ENCODE measurements at places on chromosomes 12 and 14.

DNA sequence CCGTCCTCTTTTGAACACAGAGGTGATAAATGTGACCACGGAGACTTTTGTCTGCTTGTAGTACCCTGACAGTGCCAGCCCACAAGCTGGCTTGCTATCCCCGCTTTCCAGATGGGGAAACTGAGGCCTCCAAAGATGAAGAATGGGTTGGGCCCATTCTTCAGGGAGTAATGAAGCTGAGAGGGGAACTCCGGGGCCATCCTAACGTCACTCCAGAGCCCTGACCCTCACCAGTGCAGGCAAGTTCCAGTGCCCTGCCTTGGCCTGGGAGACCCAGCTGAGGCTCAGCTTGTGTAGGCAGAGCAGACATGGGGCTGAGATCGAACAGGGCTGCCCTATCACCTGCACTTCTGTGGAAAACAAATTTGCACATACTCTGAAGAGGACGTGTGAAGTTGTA is 277.1 kb downstream of the DPF3 start:
- DNase-seq = no peak

DNA sequence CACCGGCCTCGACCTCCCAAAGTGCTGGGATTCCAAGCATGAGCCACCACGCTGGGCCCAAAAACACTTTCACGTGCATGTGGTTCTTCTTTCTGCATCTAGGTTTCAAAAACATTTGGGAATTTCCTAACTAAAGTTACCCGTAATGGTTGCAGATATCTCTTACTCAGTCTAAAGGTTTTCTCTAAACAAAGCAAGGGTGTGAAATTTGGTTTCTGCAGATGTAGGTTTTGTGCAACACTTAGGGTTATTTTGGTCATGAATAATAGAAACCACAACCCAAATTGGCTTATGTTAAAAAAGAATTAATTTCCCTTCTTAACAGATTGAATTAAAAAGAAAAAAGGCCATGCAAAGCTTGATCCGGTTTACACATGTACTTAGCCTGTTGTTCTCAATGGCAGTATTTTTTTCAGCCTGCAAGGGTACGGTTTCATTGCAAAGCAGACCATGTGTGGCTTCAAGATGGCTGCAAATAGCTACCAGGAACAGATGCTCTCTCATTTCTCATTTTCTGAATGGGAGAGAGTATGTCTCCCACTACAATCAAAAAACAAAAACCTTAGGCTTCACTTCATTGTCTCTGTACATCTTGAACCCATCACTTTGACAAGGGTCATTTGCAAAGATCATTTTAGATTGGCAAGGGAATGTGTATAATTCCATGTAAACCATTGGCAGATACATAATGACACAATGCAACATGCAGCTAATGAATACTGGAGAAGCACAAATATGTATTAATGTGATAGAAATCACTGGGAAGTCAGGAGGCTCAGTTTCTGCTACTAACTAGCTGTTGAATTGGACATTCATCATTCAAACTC is 491.2 kb upstream of the FLRT2 start:
- no peak for DNase-seq

- no peak for DNase-seq
Observed at GRCh38 chr12:104506676-104507401, 50.1 kb downstream of the CHST11 start.

- no peak for DNase-seq
Observed at GRCh38 chr14:104246401-104247335, 108.3 kb downstream of the KIF26A start.

DNA sequence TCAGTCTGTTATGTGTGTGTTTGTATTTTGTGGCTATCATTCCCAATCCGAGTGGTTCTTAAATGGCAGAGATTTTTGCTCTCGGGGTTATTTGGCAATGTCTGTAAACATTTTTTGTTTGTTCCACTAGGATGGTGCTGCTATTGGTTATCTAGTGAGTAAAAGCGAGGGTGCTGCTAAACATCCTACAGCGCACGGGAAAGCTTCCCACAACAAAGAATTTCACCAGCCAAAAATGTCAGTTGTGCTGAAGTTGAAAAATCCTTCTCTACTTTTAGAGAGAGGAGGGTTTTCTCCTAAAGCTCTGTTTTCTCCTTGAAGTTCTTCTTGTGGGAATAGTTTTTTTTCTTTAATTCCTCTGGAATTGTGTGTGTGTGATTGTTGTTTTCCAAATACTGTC is 2.4 kb downstream of the EXD2 start:
- DNase-seq = no peak

DNA sequence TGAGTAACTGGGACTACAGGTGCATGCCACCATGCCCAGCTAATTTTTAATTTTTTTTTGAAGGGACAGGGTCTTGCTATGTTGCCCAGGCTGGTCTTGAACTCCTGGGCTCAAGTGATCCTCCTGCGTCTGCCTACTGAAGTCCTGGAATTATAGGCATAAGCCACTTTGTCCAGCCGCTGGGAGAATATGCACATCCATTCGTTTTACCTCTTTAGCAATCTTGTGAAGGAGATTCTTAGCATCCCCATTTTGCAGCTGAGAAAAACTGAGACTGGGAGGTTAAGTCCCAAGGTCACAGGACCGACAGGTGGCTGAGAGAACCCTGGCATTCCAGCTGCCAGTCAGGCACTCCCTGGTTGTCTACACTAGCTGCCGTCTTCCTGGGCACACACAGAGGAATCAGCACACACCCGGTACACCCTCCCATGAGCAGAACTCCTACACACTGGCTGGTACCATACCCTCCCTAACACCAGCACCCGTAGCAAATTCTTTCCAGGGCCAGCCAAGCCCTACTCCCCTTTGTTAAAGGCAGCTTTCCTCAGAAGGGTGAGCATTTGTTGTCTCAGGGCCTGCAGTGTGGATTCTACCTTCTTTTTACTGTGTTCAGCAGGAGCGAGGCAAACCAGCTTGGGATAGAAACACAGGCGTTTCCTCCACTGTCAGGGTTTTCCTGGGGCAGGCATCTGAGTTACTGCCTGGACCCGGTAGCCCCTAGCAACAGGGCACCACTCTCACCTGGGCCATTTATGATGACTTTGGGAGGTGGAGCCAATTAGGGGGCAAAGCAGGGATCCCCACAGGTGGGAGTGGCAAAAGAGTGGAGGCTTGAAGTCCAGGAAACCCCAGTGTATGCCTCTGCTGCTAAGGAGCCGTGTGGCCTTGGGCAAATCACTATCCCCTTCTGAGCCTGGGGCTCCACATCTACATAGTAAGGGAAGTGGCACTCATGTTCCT is 70.2 kb downstream of the IRF2BPL start:
- DNase-seq = no peak

- no peak for DNase-seq
Observed at GRCh38 chr12:15423629-15424028, 101.3 kb downstream of the PTPRO start.

DNA sequence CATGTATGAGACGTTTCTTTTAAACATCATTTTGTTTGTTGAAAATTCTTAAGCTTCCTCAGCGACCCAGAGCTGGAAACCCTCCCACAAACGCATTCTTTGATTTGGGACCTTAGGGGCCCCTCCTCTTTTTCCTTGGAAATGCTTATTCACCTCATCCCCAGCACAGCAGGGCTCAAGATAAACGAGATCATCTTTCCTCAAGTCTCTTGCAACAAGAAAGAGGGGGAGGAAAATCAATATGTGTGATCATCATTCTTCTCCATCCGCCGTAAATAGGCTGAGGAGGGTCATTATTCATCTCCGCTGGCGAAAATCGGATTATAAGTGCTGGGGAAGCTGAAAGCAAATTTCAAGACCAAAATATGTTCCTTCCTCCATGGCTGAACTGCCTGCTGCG is 1415.2 kb downstream of the AACS start:
- no peak for DNase-seq

- DNase-seq = no peak
Observed at GRCh38 chr12:124777399-124778372, 86.0 kb downstream of the SCARB1 start.

DNA sequence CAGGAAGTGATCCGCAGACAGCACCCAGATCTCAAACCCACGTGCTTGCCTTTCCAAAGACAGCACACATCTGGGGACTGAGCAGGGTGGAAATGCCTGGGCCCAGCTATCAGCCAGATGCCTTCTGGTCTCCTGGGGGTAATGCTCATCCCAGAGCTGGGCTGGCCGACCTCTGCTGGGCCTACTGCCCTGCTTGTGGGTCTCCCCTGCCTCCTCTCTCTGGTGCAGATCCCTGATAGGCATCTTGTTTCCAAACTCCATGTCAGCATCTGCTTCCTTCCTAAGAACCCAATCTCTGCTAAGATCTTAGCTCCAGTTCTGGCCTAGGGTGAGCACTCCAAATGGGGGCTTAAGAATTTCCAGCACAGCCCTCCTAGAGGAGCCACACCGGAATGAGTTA is 1043.0 kb downstream of the VRK1 start:
- DNase-seq = no peak

- DNase-seq = no peak
Observed at GRCh38 chr14:78143489-78144145, 26.6 kb upstream of the NRXN3 start.

- no peak for DNase-seq
Observed at GRCh38 chr12:132249689-132250478, 79.5 kb downstream of the GALNT9 start.

DNA sequence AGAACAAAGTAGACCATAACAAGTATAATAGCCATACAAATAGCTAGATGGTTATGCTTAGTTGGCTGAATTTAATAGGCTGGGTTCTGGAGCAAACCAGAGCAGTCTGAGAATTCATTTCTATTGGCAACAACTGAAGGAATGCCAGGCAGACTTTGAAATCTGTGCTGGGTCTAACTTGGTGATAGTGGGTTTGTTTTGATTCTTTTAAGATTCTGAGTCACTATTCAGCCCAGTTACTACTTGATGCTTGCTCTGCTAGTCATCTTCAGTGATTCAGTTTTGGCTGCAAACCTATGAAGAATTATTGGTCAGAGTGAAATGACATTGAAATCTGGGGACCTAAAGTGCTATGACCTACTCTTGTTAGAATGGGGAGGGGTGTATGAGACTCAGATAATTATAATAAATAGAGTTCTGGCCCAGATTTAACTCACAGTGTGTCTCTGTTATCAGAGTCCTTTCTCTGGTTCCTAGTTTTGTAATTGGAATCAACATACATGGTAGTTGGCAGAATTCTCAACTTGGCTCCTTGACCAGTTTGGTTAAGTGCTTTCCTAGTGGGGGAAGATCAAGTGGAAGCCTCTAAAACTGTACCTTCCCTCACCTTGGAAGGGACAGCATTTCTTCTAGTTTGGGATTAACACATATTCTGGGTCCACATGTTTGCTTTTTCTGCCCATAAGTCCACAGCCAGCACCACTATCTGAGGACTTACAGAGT is 43.5 kb downstream of the MNAT1 start:
- DNase-seq = no peak

DNA sequence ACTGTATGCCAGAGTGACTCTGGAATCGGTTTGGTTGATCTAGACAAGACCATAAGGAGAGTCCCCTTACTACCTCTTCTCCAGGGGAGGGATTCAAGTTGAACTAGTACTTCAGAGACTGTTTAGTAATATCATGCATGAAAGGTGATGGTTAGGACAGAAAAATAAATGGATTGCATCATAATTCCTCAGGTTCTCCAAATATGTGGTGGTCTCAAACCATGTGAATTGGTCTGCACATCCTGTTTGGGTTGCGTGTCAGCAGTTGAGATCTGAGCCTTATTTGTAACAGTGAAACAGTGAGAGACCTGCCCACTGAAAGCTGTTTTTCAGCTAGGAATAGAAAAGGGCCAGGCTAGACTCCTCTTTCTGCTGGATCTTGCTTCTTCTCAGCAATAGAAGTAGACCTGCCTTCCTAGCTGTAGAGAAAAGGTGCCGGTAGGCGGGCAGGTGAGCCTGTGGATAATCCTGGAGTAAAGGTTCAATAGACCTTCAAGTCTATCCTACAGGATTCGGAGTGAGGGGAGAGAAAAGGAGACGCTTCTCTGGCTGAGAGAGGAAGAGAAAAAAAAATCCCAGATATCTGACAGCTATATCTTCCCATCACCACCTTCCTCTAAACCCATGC is 258.5 kb upstream of the E2F7 start:
- no peak for DNase-seq
